ENCODE measurements at places on chromosomes 6 and 20.

- no peak for DNase-seq
Measured at GRCh38 chr20:9399322-9399721, 115.1 kb upstream of the LAMP5 start.

DNA sequence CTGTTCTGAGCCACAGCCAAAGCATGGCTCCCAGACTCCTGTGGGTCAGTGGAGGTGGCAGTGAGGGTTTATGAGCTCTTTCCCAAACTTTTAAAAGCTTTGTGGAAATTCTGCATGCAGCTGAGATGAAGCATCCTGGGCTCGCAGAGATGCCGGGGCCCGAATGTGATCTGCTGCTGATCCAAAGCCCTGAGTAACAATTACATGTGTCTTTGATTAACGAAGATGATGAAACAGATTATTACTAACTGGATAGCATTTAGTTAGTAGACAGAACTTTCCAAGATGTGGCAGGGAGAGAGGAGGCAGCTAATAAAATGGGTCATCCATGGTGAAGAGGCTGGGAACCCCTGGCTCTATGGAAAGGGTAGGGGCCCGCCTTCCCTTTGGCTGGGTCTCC is 43.9 kb upstream of the MDFI start:
- no peak for DNase-seq

GRCh38 chr6:157552081-157552747 is 171.2 kb downstream of the ZDHHC14 start:
- no peak for DNase-seq

DNA sequence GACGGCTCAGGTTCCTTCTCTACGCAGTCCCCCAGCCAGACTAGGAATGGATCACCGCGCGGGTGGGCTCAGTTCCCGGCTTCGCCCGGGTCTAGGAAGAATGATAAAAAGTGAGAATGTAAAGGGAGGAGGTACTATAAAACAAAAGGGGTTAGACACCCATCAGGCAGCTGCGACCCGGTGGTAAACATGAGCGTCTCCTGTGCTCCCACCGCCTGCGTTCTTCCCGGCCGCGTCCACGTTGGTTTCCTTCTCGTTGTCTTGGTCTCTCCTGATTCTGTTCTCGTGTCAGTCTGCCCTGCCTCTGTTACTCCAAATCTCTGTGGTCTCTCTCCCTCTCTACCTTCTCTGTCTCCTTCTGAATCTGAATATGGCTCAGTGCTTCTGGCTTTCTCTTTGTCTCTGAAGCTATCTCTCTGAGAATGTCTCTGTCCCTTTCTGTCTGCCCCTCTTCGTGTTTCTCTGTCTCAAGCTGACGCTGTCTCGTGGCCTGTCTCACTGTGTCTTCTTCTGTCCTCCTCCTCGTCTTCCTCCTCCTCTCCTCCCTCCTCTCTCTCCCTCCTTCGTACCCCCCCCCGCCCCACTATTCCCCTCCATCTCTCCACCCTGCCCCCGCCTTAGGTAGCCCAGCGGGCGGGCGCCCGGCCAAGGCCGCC is 41.6 kb upstream of the FOXP4 start:
- no peak for DNase-seq

DNA sequence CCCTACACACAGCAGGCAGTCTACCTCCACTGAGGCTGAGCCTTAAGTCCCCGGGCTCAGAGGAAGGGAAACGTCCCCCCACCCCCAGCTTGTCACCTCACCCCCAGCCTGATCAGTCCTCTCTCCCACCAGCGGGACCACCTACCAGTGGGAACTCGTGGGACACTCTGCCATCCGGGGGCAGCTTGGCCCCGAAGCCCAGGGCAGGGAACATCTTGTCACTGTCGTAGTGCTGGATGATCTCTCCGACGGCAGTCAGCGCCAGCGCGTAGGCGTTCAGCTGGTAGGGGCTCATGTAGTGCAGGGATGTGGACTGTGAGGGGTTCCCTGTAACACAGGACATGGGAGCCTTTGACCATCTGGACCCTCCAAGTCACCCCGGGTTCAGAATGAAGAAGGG is 48.6 kb downstream of the RAB44 start:
- no peak for DNase-seq

- no peak for DNase-seq
Measured at GRCh38 chr20:7087803-7088202, 320.3 kb downstream of the BMP2 start.

DNA sequence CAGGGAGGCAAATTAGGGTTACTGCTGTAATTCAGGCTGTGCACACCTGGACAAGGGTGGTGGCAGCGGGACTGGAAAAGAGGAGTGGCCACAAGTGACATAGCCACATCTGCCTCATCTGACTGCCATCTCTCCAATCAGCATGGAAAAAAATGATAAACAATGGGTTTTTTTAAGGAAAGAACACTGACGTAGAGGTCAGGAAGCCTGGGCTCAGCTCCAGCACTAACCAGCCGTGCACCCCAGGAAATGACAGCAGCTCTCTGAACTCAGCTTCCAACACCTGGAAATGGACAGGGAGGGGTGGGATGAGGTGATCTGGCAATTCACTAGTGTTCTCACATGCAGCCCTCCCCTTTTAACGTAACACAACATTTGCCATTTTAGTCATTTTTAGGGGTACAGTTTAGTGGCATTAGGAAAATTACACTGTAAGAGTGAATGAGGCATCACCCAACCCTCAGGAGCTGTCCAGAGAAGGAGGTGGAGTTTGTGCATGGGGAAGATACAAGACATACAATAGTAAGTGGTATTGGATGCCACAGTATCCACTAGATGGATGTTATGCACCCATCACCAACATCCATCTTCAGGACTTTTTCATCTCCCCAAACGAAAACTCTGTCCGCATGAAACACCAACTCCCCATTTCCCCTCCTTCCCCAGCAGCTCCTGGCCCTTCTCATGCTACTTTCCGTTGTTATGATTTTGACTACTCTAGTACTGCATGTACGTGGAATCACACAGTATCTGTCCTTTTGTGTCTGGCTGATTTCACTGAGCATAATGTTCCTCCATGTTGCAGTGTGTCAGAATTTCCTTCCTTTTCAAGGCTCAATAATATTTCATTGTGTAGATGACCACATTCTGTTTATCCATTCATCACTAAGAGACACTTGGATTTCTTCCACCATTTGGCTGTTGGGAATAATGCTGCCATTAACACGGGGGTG is 215.5 kb upstream of the ECI2 start:
- DNase-seq: no peak

DNA sequence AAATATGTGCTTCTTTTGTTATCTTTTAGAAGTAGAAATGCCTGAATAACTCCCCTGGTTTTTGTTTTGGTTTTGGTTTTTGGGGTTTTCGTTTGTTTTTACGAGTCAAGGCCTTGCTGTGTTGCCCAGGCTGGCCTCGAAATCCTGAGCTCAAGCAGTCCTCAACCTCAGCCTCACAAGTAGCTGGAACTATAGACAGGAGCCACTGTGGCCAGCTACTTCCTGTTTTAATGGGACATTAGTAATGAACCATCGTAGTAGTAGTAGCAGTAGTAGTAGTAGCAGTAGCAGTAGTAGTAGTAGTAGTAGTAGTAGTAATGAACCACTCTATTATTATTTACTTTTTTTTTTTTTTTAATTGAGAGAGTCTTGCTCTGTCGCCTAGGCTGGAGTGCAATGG is 66.0 kb downstream of the UBR2 start:
- DNase-seq: no peak

- DNase-seq: no peak
Measured at GRCh38 chr20:56683077-56683865, 54.2 kb downstream of the TFAP2C start.

DNA sequence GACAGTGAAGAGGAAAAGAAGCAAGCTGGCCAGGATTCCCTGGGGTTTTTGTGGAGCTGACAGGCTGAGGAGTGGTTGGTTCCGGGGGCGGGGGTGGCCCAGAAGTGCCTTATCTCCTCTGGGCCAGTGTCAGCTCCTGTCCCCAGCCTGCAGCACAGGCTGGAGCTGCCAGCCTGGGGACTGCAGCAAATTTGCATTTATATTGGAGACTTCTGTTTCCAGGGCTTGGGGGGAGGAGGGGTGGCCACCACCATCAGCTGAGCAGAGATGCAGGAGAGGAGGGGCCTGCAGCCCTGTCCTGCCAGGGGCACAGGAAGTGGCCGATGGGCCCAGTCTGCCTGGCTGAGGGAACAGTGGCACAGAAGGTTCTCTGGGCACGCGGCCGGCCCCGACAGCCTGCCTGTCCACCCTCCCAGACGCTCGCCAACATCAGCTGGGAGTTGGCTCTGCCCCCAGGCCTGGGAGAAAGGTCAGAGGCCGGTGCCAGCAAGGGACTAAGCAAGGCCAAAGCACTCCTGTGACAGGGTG is 24.3 kb upstream of the SCRT2 start:
- DNase-seq: no peak

- no peak for DNase-seq
Measured at GRCh38 chr6:4656106-4656505, 120.1 kb upstream of the CDYL start.

DNA sequence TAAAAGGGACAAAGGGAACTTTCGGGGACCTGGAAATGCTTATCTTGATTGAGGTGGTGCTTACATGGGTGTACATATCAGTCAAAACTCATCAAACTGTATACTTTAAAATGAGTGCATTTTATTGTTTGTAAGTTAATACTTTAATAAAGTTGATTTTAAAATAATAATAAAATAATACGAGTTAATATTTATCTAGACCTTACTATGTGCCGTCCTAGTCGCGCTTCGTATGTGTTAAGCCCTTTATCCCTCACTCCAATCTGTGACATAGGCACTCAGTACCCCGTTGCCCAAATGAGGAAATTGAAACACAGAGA is 47.5 kb downstream of the PDYN start:
- no peak for DNase-seq

DNA sequence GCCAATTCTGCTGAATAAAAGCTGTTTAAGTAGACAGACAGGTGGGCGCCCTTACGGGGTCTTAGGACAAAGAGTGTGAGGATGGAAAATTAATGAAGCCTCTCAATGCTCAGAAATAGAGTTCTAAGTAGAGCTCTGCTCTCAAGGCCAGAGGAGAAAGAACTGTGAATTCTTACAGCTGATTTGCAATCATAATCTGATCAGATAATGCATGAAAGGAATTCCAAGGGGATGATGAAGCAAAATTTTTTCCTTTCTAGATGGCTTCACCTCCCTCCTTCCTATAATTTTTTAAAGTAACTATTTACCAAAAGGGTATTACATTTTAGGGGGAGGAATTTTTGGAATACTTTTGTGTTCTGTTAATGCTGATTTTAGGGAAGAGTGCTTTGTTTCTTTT is 308.1 kb upstream of the HS3ST5 start:
- no peak for DNase-seq

- no peak for DNase-seq
Measured at GRCh38 chr6:170226647-170227046, 64.2 kb downstream of the DLL1 start.

DNA sequence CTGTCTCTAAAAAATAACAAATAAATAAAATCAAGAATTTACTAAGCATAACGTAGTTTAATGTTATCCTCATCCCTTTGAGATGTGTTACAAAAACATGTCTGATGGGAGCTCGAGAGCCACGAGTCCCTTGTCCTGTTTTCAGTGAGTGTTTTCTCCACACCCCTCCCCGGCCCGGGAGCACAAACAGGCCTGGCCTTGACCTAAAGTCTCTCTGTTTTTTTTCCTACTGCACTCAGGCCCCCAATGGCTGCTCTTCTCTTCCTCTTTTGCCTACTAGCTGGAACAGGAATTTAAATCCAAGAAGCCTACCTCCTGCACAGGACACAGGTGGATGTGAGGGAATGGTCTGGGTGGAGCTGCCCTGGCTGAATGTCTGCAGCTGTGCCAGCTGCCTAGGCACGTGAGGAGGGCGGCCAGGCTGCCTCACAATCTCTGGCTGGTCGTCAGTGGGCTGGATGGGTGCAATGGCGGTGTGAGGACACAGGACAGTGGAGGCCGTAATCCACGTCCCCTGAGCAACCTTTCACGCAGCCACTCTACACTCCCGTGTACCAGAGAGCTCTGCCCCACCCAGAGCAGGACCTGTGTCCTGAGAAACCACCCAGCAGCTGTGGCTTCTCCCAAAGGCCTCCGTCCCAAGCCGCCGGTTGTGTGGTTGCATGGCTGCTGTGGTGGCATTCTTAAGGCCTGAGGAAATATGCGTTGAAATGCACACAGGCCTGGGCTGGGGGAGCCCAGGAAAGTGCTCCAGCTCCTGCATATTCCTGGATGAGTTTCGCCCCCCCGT is 117.5 kb downstream of the FAM120B start:
- DNase-seq: no peak
